RWPE2 (cell line): ENCODE measurements at places on chromosomes 5 and 9.

DNA sequence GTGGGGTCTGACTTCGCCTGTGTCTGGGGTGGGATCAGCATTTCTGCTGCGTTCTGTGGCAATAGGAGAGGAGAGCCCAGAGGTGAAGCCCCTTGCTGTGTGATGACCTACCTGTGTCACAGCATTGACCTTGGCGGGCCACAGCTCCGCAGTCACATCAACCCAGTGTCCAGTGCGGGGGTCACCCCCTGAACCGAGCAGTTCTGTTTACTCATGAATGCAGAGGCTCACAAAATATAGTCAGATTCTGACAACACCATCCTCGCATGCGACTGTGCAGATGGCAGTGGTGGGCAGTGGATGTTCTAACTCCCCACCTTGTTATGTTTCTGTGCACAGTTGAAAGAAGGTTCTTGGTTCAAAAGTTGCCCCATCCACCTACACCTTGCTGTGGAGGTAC is 100.1 kb downstream of the ADAMTS16 start:
- no peaks in the 10 kb centered on the region for H3K27me3 ChIP-seq
- no peaks in the 10 kb centered on the region for H3K4me1 ChIP-seq
- no peak overlapping the region for H3K27ac ChIP-seq
- no peak for DNase-seq

DNA sequence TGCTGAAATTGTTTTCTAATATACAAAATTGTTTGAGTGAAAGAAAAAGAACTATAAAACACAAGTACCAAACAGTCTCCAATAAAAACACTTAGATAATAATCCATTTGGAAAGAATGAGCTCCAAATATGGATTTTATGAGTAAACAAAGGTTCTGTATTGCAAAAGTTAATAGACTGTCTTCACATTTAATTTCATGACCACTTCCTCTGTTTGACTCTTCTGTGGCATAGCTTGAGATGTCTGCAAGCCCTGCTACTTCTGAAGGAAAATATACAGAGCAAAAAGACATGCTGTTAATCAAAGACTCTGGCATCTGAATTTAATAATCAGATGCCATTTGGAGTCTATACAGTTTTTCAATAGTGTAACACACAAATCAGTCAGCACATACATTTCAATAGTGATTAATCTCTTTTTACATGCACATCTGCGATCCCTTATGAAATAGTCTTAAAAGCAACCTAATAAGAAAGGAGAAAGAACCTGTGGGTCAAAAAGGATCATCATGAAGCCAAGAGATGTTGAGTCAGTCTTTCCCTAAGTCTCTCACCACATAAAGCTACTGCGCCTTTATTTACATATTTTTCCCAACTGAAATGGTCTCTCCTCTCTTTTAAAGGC is 165.4 kb upstream of the LHFPL2 start:
- DNase-seq = no peak
- no peaks in the 10 kb centered on the region for H3K4me1 ChIP-seq
- H3K36me3 ChIP-seq = no peaks in the 10 kb centered on the region
- H3K27ac ChIP-seq = no peak overlapping the region

- H3K4me1 ChIP-seq = no peaks in the 10 kb centered on the region
- H3K27ac ChIP-seq = no peak overlapping the region
Measured at GRCh38 chr5:173604141-173604540, 12.3 kb downstream of the BOD1 start.

DNA sequence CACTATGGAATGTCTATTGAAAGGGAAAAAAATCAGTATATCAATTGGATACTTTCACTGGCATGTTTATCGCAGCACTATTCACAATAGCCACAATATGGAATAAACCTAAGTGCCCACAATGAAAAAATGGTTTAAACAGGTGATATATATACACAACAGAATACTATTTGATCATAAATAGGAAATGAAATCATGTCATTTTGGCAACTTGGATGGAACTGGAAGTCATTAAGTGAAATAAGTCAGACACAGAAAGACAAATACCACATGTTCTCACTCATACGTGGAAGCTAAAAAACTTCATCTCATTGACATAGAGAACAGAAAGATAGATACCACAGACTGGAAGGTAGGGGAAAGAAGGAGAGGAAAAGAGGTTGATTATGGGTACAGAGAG is 471.6 kb upstream of the FTMT start:
- DNase-seq = no peak
- no peak overlapping the region for H3K27ac ChIP-seq
- no peaks in the 10 kb centered on the region for H3K27me3 ChIP-seq
- no peaks in the 10 kb centered on the region for H3K4me1 ChIP-seq
- no peak overlapping the region for H3K4me3 ChIP-seq

DNA sequence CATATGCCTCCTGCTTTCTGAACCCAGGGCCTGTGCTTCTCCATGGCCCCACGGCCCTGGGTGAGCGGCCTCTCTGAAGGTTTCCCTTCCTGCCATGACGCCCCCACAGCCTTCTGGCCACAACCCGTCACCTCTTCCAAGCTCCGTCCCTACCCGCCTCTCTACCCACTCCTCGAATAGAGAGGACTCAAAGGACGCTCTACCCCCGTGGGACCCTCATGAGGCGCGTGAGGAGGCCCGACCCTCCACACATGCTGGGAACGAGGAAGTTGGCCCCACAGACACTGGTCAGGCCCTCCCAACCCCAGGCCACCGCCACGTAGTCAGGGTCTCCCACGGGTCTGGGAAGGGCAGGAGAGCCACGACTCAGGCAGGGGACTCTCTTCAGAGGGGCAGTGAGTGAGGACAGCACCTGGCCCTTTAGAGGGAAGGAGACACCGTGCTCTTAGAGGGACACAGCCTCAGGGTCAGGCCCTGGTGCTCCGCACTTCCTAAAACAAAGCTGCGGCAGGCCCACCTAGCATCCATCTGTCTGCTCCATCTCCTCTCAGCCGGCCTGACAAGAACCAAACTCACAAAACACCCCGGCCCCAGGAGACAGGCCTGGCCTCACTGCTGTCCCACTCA is 5.3 kb downstream of the BRD3 start:
- H3K4me1 ChIP-seq = peaks cover 9% of the 10 kb centered on the region
- H3K27me3 ChIP-seq = no peaks in the 10 kb centered on the region
- no peak overlapping the region for H3K27ac ChIP-seq
- no peaks in the 10 kb centered on the region for H3K36me3 ChIP-seq
- DNase-seq = peak; percentile 47

GRCh38 chr9:2493109-2493508 is 128.5 kb upstream of the VLDLR start:
- no peaks in the 10 kb centered on the region for H3K36me3 ChIP-seq
- H3K4me1 ChIP-seq = no peaks in the 10 kb centered on the region
- no peak overlapping the region for H3K27ac ChIP-seq

DNA sequence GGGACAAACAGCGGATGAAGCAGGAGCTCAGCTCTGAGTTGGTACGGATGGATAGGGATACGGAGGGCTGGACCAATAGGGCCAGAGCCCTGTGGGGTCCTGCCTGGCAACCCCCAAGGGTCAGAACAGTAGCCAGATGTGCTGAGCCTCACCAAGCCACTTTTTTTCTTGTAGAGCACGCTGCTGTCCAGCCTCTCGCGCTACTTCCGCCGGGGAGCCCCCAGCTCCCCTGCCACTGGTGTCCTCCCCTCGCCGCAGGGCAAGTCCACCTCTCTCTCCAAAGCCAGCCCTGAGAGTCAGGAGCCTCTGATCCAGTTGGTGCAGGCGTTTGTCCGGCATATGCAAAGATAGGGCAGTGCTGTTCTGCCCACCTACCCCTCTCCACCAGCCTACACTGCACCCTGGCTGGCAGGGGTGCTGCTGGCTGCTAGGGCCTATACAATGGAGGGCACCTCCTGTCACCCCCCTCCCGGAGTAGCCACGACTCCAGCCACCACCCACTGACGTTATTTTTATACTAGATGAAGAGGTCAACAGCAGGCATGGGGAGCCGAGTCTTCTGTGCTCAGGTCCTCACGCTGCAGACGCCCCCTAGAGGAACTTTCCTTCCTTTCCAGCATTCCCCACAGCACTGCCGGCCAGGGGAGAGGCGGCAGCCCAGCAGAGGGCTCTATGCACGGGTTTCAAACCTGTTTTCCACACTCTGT is 21.6 kb downstream of the SH3GLB2 start:
- no peak overlapping the region for H3K4me3 ChIP-seq
- H3K27ac ChIP-seq = no peak overlapping the region

DNA sequence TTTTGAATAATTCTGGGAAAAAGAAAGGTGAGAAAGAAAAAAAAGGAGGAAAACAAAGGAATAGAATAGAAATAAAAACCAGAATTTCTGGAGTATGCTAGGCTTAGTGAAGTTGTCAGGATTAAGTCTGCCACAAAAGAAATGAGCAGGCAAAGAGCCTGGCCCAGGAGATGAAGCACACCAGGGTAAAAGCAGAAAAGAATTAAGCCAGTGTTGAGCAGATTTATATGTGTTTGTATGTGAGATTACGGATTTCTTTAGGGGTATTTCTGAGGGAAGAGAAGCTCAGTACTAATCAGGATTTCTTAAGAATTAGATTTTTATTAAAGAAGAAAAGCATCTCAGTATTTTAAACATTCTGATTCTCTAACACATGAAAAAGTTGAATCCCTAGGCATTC is 74.5 kb downstream of the MRPS27 start:
- peaks cover 23% of the 10 kb centered on the region for H3K4me1 ChIP-seq
- no peaks in the 10 kb centered on the region for H3K27me3 ChIP-seq
- peaks cover 9% of the 10 kb centered on the region; the same call in 1 of the 2 replicates for H3K36me3 ChIP-seq
- no peak overlapping the region for H3K4me3 ChIP-seq
- no peak overlapping the region for H3K27ac ChIP-seq
- no peak for DNase-seq

GRCh38 chr9:121929893-121930875 is 162.9 kb downstream of the TTLL11 start:
- no peaks in the 10 kb centered on the region for H3K4me1 ChIP-seq
- H3K27ac ChIP-seq = no peak overlapping the region
- 0 out of 2 replicates have a peak, but pooled peaks cover 3% of the 10 kb centered on the region for H3K36me3 ChIP-seq
- H3K4me3 ChIP-seq = no peak overlapping the region

DNA sequence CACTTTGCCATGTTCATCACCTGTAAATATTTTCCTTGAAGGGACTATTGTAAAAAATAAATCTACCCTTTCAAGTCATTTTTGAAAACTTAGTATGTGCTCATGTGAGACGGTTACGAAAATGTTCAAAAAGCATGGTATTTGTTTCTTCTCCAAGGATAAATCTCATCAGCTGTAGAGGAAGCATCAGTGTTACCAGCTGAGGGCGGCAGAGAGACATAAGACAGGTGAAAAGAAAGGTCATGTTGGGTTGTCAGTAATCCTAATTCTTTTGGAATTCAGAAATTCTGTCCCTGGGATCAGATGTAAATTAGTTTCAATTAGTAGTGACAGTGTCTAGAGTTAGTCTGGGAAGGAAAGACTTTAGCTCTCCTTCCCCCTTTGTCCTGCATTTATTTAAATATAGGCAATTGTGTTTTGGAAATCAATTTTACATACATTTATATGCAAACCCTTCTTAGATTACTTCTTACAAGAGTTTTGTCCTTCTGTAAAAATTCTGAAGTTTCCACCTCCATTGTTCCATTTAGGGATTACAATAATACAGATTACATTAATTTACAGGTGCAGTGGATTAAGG is 791.9 kb upstream of the CDH6 start:
- no peaks in the 10 kb centered on the region for H3K36me3 ChIP-seq
- no peak overlapping the region for H3K4me3 ChIP-seq
- H3K4me1 ChIP-seq = no peaks in the 10 kb centered on the region
- no peaks in the 10 kb centered on the region for H3K27me3 ChIP-seq
- H3K27ac ChIP-seq = no peak overlapping the region
- DNase-seq = no peak

DNA sequence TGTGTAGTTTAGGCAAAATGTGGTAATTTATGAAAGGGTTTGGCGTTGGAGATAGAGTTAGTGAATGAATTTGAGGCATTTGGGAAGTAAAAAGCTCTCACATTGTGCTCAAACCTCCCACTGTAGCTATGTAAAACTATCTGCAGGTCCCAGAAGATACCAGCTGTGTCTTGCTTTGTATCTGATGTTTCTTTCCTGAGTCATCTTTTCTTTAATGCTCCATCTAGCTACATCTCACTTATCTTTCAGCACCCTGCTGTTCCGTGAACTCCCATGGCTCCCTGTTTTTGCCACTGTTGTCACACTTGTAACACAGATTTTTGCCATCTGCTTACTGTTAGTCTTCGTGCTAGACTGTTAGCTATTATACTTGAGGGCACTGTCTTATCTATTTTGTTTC is 253.1 kb downstream of the NPR3 start:
- no peak for DNase-seq
- no peaks in the 10 kb centered on the region for H3K27me3 ChIP-seq
- peaks cover 13% of the 10 kb centered on the region for H3K4me1 ChIP-seq

- DNase-seq = no peak
- no peak overlapping the region for H3K4me3 ChIP-seq
- peaks cover 13% of the 10 kb centered on the region for H3K4me1 ChIP-seq
- H3K27me3 ChIP-seq = no peaks in the 10 kb centered on the region
Measured at GRCh38 chr5:160976181-160976580, 124.2 kb upstream of the ATP10B start.

DNA sequence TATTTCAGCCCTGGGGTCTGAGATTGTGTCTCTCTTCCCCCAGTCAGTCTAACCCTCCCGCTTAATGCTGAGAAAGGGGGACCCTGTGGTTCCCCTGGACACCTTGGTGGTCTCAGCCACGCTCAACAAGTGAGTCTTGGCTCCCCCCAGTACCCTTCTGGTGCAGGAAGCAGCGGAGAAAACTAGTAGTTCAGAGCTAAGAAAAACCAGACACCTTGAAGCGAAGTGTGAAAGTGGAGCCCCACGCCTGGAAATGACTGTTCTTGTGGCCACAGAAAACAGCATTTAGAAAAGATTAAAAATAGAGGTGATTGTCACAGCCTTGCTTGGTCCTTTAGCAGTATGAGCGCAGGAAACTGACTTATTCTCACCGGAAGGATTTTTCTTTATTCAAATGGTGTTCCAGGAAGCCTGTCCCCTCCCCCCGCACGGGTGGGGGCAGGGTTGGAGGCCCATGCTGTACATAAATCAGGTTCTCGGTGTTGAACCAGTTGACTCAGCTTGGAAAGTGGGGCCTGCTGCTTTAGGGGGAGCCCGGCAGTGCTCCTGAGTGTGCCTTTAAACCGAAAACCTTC is 8.1 kb downstream of the ARPC5L start:
- no peaks in the 10 kb centered on the region for H3K27me3 ChIP-seq
- H3K4me1 ChIP-seq = peaks cover 27% of the 10 kb centered on the region
- peak overlapping the region; percentile 87 for H3K27ac ChIP-seq
- peaks cover 39% of the 10 kb centered on the region for H3K36me3 ChIP-seq

DNA sequence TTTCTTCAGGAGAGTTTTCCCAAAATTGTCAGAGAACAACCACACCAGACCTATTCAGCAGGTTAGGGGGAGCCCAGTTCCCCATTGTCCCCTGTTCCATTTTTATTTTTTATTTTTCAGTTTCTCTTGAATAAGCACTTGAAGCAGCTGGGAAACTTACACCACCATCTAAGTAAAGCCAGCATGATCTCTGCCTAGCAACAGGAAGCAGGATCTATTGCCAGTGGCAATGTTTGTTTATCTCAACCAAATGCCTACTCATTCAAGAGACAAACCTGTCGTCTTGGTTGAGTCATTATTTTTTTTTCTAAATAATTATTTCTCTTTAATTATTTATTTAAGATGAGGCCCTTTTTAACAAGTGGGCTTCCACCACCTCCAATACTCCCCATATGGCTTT is 379.3 kb downstream of the PLK2 start:
- no peak overlapping the region for H3K27ac ChIP-seq
- H3K4me3 ChIP-seq = no peak overlapping the region
- H3K4me1 ChIP-seq = peaks cover 12% of the 10 kb centered on the region
- no peaks in the 10 kb centered on the region for H3K36me3 ChIP-seq

- no peaks in the 10 kb centered on the region for H3K27me3 ChIP-seq
- DNase-seq = no peak
- no peak overlapping the region for H3K4me3 ChIP-seq
Measured at GRCh38 chr5:58412081-58412480, 47.8 kb downstream of the PLK2 start.
